ENCODE measurements at places on chromosomes 4 and X.

- DNase-seq = no peak
Observed at GRCh38 chrX:69207216-69207615, 42.0 kb upstream of the PJA1 start.

DNA sequence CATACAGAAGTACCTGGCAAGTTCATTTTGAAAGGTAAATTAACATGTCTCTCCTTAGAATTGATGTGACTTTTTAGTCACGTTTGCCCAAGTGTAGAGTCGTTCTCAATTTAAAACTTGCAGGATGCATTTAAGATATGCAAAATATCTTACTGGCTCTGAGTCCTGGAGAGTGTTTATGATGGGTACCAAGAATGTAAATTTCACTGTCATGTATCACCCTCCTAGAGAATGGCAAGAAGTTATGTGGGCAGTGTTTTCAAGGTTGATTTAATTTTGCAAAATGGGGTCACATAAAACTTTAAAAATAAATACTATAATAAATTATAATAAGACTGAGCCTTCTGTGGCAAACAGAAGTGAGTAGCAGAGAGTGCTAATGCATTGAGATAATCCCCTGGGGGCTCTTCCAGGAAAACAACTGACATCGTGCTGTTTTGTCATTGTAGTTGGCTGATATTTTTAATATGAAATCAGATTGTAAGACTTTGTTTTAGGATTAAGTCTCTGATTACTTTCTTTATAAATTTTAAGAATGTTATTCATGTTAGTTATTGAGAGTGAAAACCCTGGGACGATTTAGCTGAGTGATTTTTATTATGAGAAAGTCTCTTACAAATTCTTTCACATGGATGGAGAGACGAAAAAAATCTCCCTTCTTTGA, 103.0 kb downstream of the AFF1 start:
- no peak for DNase-seq

- no peak for DNase-seq
Observed at GRCh38 chrX:154458954-154459778, 1.1 kb downstream of the PLXNA3 start.

- DNase-seq = no peak
Observed at GRCh38 chr4:103994059-103994458, 274.3 kb upstream of the TACR3 start.

GRCh38 chr4:148184922-148185321, 257.3 kb downstream of the NR3C2 start:
- DNase-seq = no peak

- no peak for DNase-seq
Observed at GRCh38 chr4:85784947-85785346, 310.0 kb downstream of the ARHGAP24 start.

GRCh38 chr4:67879486-67879885, 4.3 kb downstream of the TMPRSS11D start:
- DNase-seq = peak; percentile 20

All from fibroblast of pulmonary artery (primary cell).